ENCODE measurements at places on chromosomes 4 and X.

GRCh38 chr4:182975806-182976205, 58.6 kb upstream of the DCTD start:
- DNase-seq, result peak; percentile 76

- DNase-seq, result peak; percentile 89
Measured at GRCh38 chr4:128823025-128823661, 13.6 kb downstream of the JADE1 start.

DNA sequence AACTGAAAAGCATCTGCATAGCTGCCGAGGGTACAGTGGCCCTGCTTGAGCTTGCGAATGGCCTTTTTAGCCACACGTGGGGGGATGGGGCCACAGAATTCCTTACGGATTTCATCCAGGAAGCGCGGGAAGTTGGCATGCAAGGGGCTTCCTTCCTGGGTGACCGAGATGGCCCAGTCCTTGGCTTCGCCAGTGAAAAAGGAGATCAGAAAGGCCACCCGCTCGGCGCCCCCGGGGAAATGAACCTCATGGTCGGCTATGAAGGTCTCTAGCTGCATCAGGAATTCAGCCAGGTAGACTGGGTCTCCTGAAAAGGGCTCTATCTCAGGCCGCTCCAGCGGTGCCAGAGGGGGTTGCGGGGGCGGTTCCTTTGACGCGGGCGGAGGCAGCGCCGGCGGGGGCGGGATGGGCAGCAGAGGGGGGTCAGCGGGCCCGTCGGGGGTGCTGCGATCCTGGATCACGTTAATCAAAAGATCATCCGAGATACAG, 909 bp downstream of the RTL5 start:
- DNase-seq, result no peak

DNA sequence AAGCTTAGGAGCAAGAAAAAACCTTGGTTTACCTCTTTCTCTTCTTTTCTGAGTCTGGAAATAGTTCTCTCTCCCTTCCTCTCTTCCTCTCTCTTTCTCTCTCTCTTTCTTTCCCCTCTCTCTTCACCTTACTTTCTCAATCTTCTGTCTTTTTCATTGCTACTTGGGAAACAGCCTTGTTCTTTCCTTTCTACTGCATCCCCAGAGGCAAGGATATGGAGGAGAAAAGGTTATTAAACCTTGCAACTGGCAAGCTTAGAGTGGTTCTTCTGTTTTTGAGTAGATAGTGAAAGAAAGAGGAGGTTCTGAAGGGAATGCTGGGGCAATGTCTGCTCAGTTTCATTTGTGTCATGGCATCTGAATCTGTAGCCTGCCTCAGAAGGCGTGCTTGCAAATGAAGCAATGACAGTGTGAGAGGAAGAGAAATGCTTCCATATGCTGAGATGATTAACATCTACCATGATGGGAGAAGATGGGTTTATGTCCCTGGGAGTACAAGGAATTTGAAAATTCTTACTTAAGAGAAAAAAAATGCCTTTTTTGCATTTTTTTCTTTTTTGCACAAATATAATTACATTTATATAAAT, 190.6 kb downstream of the CEP135 start:
- DNase-seq, result no peak

GRCh38 chr4:11005300-11005699, 320.7 kb upstream of the CLNK start:
- DNase-seq, result no peak

GRCh38 chrX:68693481-68694434, 46.3 kb downstream of the STARD8 start:
- no peak for DNase-seq

DNA sequence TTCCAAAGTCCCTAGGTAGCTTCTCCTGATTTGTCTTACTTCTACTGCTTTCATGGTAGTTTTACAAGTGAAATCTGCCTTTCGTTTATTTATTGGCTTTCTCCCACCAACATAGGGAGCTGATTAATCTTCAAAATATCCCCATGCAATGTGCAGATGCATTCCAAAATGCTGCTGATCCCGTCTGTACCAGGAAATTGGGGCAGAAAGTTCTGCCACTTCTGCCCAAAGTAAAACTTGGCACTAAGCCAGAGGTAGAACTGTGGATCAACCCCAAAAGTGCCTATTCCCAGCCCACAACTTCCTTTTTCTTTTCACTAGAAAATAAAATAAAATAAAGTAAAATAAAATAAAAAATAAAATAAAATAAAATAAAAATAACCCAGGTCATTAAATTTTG, 47.3 kb upstream of the PPARGC1A start:
- DNase-seq, result no peak

DNA sequence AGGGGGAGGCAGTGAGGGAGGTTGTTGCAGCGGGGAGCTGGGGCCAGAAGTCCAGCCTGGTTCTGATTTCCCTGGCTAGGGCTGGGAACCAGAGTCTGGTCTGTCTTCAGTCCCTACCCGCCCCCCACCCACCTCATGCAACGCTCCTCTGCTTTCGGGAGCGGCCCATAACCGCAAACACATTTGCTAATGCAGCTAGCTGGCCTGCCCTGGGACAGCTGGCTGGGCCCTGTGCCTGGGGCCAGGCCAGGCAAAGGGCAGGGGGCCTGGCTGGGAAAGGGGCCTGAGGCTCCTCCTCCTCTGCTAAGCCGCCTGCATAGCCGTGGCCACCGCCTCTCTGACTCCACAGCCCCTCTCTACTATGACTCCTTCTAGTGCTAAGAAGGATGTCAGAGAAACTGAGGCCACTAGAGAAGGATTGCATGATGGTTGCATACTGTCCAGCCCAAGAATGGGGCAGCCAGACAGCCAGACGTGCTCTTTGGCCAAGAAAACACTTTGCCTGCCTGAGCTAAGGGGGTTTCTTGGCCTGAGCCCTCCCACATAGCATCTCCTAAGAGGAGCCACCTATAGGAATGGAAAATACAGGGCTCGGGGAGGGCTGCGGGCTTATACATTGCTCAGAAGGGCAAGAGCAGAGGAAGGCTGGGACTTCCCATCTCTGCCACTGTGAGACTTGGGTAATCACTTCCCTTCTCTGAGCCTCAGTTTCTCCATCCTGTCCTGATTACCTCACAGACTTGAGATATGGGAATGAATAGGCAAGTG, 76.9 kb downstream of the PJA1 start:
- DNase-seq, result no peak

GRCh38 chr4:31141832-31142142, 421.6 kb downstream of the PCDH7 start:
- DNase-seq, result no peak

DNA sequence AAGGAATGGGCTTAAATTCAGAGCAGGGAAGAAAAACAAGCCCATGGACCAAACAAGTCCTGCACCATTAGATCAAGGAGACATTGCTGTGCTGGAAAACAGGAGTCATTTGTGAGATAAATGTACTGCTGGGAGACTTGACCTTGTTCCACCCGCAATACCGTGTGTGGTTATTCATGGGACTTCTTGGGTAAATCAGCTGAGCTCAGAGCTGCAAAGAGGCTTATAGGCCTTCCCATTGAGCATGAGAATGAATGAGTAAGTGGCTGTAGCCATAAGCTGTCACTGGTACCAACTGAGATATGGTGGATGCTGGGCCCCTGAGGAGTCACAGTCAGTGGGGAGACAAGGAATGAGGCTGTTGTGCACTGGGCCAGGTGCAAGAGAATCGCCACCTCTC, 2.3 kb upstream of the CYTL1 start:
- DNase-seq, result no peak

DNA sequence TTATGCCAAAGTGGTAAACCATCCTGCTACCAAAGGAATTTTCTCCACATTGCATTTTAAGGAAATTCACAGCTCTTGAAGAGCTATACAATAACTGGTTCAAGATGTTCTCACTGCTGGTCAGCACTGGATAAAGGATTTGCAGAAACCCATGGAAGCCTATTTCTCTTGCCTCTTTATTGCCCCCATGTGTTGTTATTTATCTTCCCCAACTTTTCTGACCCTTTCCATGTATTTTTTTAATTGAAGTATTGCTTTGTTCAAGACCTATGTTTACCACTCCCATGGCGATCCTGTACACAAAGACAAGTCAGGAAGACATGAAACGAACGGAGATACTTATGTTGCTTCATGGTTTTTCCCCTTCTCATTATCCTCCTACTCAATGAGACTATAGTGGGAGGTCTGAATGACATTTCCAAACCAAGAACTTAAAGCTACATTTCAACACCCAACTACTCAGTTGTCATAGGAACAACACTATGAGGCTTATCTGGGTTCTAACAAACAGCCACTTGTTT, 566.4 kb upstream of the DIPK2B start:
- no peak for DNase-seq

- DNase-seq, result no peak
Measured at GRCh38 chrX:105647749-105648148, 174.6 kb upstream of the NRK start.

DNA sequence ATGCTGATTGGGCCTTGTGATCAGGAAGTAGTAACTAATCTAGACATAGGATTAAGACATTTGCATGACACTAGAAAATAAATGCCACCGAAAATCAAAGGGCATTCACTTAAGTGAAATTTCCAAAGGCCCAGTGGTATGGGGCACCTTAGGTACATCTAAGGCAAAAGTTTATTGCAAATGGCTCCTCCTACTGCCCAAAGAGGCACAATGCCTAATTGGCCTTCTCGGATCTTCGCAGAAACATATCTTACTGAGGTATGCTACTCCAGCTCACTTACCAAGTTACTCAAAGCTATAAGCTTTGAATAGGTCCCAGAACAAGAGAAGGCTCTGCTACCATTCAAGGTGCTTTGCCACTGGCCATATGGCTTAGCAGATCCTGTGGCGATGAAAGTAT, 174.8 kb upstream of the CXCL13 start:
- DNase-seq, result no peak

GRCh38 chr4:147103403-147103946, 157.8 kb upstream of the TTC29 start:
- peak; percentile 81 for DNase-seq

DNA sequence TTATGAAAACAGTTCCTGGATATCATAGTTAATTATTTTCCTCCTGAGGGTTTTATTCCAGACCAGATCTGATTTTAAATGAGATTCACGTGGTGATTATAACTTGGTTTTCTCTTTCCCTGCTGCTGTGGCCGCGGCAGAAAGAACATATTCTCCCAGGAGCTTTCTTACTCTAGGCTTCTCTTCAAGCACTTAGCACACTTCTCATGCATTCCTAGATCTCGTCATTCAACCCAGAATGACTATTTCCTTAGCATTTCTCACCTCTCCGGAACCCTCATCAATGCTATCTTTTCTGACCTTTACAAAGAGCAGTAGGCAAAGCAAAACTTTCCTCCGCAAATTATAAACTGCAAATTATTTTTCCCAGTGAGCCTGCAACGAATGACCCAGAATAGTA, 122.9 kb downstream of the GPAT3 start:
- DNase-seq, result no peak

DNA sequence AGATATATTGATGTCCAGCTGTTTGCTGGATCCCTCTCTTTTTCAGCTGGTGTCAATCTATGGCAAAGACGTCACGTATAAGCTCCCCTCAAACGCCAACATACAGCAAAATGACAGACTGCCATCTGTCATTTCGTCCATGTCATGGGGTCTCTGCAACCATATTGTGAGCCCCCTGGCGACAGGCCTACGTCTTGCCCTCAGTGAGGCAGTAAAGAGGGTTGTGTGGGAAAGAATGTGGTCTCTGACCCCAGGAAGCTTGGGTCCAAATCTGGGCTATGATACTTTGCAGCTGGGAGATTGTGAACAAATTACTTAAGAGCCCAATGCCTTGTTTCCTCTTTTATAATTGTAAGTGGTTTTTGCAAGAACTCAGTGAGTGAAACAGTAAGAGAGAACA, 7.4 kb downstream of the SUPT20HL2 start:
- DNase-seq, result no peak

- DNase-seq, result no peak
Measured at GRCh38 chr4:119136546-119136945, 914 bp downstream of the MYOZ2 start.

DNA sequence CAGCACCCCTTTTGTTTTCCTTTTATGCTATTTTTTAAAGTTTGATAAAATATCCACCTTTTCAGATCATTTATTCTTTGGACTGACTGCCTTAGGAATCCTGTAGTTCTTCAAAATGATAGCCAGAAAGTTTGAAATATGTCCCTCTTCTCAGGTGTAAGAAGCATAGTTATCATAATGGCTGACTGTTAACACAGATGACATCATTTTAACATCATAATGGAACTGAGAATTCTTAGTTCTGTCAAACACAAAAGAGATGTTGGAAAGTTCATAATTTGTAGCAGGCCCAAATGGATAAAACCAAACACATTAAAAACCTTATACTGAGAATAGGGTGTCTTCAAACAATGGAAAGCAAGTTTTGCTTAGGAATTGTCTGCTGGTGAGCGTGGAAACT, 1254.4 kb downstream of the ADGRL3 start:
- no peak for DNase-seq

DNA sequence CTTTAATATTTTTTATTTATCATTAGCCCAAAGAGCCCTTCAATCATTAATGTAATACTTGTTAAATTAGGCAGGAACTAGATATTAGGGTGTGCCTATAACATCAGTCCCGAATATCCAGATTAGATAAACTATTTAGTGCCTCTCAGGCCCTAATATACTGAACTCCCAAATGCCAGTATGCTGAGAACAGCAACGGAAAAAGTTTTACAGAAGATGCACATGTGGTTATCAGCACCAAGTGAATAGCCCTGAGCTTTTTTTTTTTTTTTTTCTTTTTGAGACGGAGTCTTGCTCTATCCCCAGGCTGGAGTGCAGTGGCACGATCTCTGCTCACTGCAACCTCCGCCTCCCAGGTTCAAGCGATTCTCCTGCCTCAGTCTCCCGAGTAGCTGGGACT, 13.0 kb upstream of the ELF2 start:
- no peak for DNase-seq
